Right kidney (tissue), 9 donors: ENCODE measurements at places on chromosomes 4 and X.

GRCh38 chrX:9267415-9267814, 197.4 kb upstream of the TBL1X start:
- no peak for DNase-seq

GRCh38 chrX:151985955-151986354, 11.5 kb upstream of the GABRE start:
- DNase-seq = no peak

DNA sequence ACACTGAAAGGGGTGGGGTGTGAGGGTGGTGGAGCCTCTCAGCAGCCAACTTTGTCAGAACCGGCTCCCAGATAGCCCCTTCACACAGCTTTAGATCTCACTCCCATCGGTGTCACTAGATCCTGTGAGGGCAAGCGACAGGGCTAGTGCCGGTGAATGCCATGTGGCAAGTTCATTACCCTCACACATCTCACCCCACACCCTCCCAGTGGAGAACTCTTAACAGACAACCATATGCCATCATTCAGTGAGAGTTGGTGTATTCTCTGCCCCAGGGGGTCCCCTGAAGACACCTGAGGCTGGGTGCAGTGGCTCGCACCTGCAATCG, 15.3 kb downstream of the SEPTIN6 start:
- DNase-seq = no peak

- no peak for DNase-seq
Measured at GRCh38 chrX:20005883-20006282, 15.0 kb upstream of the BCLAF3 start.

DNA sequence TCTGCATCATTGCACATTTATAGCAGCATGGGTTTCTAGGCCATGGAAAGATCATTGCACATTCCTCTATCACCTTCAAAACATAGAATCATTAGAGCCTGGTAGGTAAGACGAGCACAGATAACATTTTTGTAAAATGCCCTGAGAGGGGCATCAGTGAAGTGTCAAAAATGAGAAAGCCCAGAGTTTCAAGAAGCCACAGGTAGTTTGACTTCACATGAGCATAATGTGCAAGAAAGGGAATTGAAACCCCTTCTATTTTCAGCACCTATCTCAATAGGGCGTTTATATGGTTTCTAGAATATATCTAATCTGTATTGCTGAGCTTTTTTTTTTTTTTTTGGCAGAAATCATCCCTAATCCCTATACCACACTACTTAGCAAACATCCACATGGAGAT, 2441.7 kb downstream of the ARAP2 start:
- DNase-seq = no peak

- DNase-seq = no peak
Measured at GRCh38 chrX:130245441-130245840, 23.3 kb downstream of the ZNF280C start.

GRCh38 chrX:10243106-10243505, 86.3 kb downstream of the CLCN4 start:
- DNase-seq = no peak

GRCh38 chrX:7024850-7025249, 122.7 kb upstream of the STS start:
- no peak for DNase-seq

DNA sequence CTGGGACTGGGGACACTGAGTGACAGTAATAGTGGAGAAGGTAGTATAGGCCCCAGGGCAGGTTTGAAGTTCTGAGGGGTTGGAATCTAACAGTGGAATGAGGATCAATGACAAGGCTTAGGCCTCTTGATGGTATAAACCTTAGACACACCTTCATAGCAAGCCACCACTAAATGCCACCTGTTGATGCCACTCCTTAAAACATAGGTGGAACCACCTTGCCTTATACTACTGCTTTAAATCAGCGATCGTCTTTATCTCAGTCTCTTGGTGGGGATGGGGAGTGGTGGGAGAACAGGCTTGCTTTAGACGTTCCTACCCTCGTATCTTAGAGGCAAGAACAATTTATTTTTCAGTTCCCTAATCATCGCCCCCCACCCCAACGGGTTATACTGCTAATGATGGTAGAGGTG, 1.2 kb downstream of the RAB33B start:
- DNase-seq = peak; percentile 8

- DNase-seq = no peak
Measured at GRCh38 chrX:39808471-39808917, 289.3 kb downstream of the BCOR start.

DNA sequence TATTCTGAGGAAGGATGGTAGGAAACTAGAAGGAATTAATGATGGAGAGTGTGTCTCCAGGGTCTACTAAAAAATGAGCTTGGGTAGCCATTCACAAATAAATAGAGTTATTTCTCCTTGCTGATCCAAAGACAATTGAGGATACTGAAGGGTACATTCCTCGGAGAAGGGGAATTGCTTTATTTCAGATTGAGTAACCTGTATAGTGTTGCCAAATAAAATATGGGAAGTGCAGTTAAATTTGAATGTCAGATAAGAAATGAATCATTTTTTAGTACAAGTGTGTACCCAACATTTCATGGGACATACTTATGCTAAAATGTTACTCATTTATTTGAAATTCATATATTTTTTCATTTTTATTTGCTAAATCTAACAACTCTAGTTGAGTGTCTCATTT, 16.0 kb upstream of the VSIG1 start:
- DNase-seq = no peak

DNA sequence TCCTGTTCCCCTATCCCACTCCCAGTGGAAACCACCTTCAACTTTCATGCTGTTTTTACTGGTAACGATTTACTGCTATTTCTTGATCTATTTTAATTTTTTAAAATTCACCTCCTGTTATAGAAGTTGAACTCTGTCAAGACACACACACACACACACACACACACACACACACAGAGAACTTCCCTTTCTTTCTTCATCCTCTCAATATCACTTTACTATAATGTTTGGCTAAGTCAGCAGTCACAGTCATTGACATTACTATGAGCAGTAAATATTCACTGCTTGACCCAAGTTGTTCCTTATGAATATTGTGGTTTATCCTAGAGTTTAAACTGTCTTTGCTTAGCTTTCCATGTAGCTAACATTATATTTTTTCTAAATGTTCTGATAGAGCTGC, 24.0 kb upstream of the SGMS2 start:
- no peak for DNase-seq

GRCh38 chr4:95929448-95930064, 89.7 kb downstream of the PDHA2 start:
- DNase-seq = no peak

- no peak for DNase-seq
Measured at GRCh38 chr4:68597482-68597881, 21.4 kb upstream of the UGT2B17 start.

GRCh38 chr4:70508801-70509200, 9.6 kb upstream of the AMTN start:
- DNase-seq = no peak

DNA sequence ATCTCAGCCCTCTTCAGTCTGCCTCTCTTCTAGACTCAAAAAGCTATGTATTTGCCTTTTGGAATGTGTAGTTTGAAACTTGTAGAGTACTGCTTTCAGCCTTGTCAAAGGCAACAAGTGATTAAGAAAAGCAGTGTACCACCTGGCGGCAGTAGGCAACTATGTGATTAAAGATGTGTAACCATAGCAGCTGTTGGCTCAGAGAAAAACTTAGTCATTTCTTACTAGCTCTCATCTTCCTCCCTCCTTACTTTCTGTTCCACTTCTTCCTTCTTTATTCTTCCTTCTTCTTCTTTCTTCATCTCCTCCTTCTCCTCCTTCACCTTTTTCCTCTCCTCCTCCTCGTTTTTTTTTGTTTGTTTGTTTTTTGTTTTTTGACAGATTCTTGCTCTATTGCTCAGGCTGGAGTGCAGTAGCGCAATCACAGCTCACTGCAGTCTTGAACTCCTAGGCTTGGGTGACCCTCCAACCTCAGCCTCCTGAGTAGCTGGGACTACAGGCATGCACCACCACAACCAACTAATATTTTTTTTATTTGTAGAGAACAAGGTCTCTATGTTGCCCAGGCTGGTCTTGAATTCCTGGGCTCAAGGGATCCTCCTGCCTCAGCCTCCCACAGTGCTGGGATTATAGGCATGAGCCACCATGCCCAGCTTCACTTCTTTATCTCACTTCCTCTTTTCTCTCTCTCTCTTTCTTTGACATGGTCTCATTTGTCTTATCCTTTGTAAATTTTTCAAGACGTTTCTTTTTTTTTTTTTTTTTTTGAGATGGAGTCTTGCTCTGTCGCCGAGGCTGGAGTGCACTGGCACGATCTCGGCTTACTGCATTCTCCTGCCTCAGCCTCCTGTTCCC, 32.6 kb downstream of the ABHD18 start:
- no peak for DNase-seq

GRCh38 chr4:3442959-3443749, 1.4 kb downstream of the HGFAC start:
- DNase-seq = no peak

DNA sequence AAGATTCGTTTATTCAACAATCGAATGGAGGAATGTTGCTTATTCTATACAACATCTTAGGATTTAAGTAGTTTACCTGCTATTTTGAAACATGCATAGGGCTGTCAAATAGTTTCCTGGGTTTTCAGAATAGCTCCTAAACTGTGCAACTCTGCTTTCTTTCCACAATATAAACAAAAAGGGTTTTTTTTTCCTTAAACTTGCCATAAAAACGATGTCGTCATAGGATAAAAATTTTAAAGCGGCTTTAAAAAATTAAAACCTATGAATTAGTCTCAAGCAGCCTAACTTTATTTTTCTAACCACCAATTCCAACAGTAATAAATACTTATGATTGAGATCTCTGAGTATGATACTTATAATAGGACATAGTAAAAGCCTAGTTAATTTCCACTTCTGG, 21.6 kb upstream of the STIM2 start:
- DNase-seq = no peak

- DNase-seq = no peak
Measured at GRCh38 chr4:40210776-40211175, 13.9 kb downstream of the RHOH start.

GRCh38 chr4:165118256-165118909, 5.7 kb upstream of the TMEM192 start:
- DNase-seq = no peak

DNA sequence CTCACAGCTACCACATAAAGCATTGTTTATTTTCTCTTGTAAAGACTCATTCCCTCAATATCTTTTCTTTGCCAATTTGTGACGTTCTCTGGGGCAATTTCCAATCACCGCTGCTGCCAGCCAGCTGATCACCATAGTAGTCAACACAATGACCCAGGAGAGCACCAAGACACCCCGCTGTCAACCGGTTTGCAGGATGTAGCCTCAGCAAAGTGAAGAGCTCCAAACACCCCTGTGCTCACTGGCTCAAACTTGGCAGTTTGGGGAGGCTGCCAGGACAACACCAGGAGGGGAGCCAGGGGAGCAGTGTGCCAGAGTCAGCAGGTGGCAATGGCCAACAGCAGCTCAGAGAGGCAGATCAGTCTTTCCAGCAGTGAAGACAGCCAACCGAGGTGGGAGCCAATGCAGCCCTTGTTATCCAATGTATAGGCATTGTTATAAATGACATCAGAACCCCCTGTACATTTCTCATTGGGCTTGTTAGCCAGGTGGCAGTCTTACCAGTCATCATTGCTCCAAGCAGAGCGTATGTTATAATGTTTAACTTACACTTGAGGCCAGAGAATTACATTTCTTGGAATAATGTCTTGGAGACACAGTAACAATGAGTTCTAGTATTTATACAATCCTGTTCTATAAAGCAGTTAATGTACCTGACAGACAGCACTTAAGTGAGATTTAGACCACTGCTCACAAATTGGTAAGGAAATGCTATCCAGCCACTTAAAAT, 274.9 kb upstream of the GK2 start:
- DNase-seq = no peak

- DNase-seq = no peak
Measured at GRCh38 chr4:144782345-144782744, 136.4 kb downstream of the HHIP start.

DNA sequence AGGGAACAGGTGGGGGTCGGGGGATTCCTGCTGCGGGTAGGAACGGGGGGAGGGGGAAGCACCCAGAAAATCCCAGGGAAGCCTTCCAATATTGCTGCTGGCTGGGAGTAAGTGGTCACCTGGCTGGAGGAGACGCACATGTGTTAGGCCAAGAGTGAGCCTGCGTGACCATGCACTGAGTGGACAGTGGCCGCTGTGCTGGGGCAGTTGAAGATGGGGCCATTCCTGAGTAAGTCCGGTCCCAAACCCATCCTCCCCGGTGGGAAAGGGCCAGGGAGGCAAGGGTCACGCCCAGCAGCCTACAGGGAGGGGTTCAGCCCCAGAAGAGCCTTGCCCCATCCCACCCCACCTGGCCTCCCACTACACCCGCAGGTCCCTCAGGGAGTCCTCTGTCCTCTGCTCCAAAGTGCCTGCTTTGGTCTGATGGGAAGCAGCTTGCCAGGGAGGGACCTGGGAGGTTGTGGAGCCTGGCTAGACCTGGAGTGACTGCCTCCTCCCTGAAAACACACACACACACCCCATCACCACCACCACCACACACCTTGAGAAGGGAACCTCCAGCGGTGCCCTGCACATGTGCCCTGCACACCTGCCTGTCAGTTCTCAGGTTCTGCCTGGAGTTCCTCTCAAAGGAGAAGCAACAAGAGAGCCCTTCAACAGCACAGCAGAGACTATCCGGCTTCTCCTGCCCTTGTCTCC, 6.1 kb downstream of the L1CAM start:
- DNase-seq = no peak

DNA sequence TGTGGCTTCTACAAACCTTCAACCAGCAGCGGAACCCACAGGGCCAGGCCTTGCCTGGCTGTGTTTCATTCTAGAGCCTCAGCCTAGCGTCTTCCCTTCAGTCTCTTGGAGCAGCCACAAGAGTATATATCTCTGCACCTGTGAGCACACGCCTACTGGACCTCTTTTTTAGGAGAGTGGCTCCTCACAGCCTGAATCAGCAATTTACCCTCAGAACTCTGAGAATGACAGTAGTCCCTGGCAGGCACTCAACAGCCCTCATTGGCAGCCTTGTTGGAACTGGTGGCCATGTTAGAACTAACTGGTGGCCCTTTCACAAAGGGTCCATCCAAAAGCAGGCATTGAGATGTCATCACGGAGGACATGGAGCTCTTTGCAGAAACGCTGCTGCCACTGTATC, 138.9 kb downstream of the BCOR start:
- DNase-seq = no peak

GRCh38 chr4:47801481-47802002, 36.3 kb downstream of the CORIN start:
- DNase-seq = no peak
